ENCODE measurements at places on chromosomes 12 and 14. TPM values are rescaled to one million over a fixed set of nuclear protein-coding genes. Genes with fewer than 3 reads are reported as not detected.

The PCED1B gene
- 0.38 TPM for total RNA-seq

The KRT77 gene
- total RNA-seq, result not detected

The CCDC196 gene
- not detected for total RNA-seq

The RARG gene
- 8.5 TPM for total RNA-seq

The PLBD2 gene
- 25.2 TPM for total RNA-seq

The POTEM gene
- not detected for total RNA-seq

The L3HYPDH gene
- total RNA-seq, result 36.3 TPM

The GALC gene
- total RNA-seq, result 21.2 TPM

The RNF212B gene
- total RNA-seq, result not detected

The SAMD15 gene
- total RNA-seq, result 1.6 TPM

The PZP gene
- 0.98 TPM for total RNA-seq

The HOXC6 gene
- not detected for total RNA-seq

The LPAR5 gene
- total RNA-seq, result not detected

The PTPN21 gene
- total RNA-seq, result 9.6 TPM

The IL26 gene
- total RNA-seq, result not detected

The SLC5A8 gene
- total RNA-seq, result not detected

The TMEM52B gene
- total RNA-seq, result not detected

The FITM1 gene
- not detected for total RNA-seq

The POC1B gene
- total RNA-seq, result 20.3 TPM

The GPR84 gene
- total RNA-seq, result 0.38 TPM

The KRT71 gene
- not detected for total RNA-seq

The KRT74 gene
- total RNA-seq, result not detected

The HIGD1C gene
- total RNA-seq, result not detected

The PRIMA1 gene
- not detected for total RNA-seq

The RSRC2 gene
- 48.1 TPM for total RNA-seq

The HOXC4 gene
- total RNA-seq, result not detected

The ZNF891 gene
- total RNA-seq, result 0.98 TPM

The PPP1R36 gene
- total RNA-seq, result 0.67 TPM

The NAA30 gene
- 33.3 TPM for total RNA-seq

The LHX5 gene
- not detected for total RNA-seq

The GUCY2C gene
- not detected for total RNA-seq

The GZMB gene
- not detected for total RNA-seq

The NID2 gene
- total RNA-seq, result 31.7 TPM

The LIN7A gene
- 0.19 TPM for total RNA-seq

The AKAP3 gene
- total RNA-seq, result 0.65 TPM

Measured in vein endothelial cell (primary cell).